Activated naive CD8-positive, alpha-beta T cell treated with anti-CD3 and anti-CD28 coated beads, Interleukin-2, amount 10 ng/mL, durations not matched to agents 7 days and 5 days (primary cell): ENCODE measurements at places on chromosomes 4 and X. TPM values are rescaled to one million over a fixed set of nuclear protein-coding genes. Genes with fewer than 3 reads are reported as not detected.

The GSX2 gene
- total RNA-seq = not detected

The ODAM gene
- not detected for total RNA-seq

The ASB5 gene
- total RNA-seq = not detected

The CT83 gene
- total RNA-seq = not detected

DNA sequence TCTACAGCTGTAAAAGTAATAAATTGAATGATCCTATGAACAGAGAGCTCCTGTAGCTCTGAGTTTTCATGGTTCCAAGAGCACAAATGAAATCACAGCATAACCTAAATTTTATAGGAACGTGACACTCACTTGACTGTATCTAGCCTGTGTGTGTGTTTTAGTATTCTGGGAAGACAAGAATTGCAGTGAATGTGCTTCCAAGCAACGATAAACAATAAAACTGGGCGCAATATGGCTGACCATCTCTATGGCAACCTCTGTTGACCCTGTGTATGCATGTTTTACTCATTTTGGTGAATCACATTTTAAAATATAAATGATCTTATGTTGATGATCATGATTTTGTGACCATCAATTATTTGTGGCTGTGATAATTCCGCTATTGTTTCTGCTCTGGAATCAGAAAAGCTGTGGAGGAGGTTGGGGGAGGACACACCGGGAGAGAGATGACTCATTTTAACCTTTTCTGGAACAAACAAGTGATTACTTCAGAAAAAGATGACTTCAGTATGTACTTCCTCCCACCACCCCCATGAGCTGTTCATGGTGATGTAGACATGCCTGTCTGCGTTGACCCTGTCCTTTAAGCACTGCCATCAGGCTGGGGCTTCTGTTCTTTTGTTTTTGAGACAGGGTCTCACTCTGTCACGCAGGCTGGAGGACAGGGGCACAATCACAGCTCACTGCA, 31.8 kb downstream of the USP11 start:
- H3K36me3 ChIP-seq = no peaks in the 10 kb centered on the region
- H3K27ac ChIP-seq = no peak overlapping the region
- no peaks in the 10 kb centered on the region for H3K27me3 ChIP-seq
- DNase-seq = no peak
